ENCODE measurements at places on chromosomes 2 and 18.

DNA sequence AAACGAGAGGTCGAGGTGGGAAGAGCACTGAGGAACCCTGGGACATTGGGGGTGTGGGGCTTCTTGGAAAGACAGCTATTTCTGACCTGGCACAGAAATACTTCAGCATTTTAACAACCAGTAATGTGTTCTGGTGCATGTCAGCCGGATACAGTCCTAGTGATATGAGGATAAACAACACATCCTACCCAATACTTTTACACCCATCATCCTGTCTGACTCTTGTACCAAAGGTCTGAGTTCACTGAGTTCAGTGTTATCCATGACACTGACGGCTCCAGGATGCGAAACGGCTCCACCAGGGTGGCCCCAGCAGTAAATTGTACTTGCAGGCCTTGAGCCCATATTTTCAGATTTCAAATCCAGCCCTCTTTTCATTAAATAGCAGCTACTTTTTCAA is 65.9 kb upstream of the SH3BP4 start:
- H3K4me1 ChIP-seq, result peaks cover 16% of the 10 kb centered on the region
- no peak overlapping the region for H3K27ac ChIP-seq
- H3K36me3 ChIP-seq, result no peaks in the 10 kb centered on the region
- DNase-seq, result no peak

DNA sequence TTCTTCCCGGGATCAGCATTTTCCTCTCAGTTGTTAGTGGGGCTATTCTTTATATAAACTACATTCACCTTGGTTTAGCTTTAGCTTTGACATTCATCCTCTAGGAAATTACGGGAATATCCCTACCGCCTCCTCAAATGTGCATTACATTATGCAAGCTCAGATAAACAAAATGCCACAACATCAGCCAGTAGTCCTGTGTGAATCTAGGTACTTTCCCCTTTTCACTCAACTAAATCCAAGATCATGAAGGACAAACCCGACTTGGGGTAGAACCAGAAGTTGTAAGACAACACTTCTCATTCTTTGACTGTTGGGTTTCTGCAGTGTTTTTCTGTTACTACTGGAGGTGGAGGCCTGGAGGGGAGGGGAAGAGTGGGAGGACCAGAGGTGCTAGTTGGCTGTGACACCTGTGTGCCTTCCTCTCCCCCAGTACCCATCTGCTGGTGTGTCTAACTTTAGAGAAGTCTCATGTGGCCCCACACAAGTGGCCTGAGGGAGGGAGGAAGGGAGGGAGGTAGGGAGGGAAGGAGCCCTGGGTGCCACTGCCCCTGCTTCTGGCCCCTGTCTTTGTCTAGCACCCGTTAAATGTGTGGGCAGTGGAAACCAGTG is 84.8 kb upstream of the BCL2L11 start:
- no peak overlapping the region for H3K4me3 ChIP-seq
- no peak overlapping the region for H3K27ac ChIP-seq
- H3K4me1 ChIP-seq, result no peaks in the 10 kb centered on the region
- no peaks in the 10 kb centered on the region for H3K36me3 ChIP-seq

DNA sequence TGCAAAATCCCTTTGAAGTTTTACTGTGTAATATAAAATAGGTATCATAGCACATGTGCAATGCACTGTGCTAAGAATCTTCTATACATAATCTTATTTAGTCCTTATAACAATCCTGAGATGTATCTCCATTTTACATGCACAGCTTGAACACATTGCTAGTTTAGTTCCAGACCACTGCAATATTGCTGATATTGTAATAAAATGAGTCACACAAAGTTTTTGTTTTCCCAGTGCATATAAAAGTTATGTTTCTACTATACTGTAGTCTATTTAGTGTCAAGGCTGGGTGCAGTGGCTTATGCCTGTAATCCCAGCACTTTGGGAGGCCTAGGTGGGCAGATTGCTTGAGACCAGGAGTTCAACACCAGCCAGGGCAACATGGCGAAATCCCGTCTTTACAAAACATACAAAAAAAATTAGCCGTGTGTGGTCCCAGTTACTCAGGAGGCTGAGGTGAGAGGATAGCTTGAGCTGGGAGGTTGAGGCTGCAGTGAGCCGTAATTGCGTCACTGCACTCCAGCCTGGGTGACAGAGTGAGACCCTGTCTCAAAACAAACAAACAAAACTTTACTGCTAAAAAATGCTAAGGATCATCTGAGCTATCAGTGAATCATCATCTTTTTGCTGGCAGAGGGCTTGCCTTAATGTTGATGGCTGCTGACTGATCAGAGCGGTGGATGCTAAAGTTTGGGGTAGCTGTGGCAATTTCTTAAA is 1.7 kb upstream of the USP14 start:
- H3K27ac ChIP-seq, result no peak overlapping the region
- H3K36me3 ChIP-seq, result no peaks in the 10 kb centered on the region
- peaks cover 23% of the 10 kb centered on the region for H3K4me1 ChIP-seq
- no peak for DNase-seq
- H3K4me3 ChIP-seq, result no peak overlapping the region
- H3K27me3 ChIP-seq, result no peaks in the 10 kb centered on the region

DNA sequence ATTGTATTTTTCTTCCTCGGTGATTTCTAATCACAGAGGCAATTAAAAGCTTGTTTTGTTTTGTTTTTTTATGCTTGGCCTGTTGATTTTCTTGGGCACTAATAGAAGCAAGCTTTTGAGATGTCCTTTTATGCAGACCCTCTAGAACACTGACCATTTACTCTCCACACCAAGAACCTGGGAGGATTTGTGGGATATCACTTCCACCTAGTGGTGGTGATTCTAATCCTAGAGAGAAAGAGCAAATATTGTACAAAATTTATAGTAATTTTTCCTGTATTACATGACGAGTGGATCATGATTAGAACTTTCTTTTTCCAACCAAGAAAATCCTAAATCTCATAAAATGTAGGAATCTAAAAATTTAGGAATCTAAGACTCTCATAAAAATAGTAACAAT is 23.4 kb downstream of the NEMP2 start:
- no peak overlapping the region for H3K27ac ChIP-seq
- H3K36me3 ChIP-seq, result no peaks in the 10 kb centered on the region
- no peak for DNase-seq
- no peaks in the 10 kb centered on the region for H3K27me3 ChIP-seq
- H3K4me3 ChIP-seq, result no peak overlapping the region

GRCh38 chr2:205970348-205970747 is 115.6 kb downstream of the INO80D start:
- H3K27me3 ChIP-seq, result no peaks in the 10 kb centered on the region
- no peak for DNase-seq
- H3K4me1 ChIP-seq, result peaks cover 5% of the 10 kb centered on the region
- H3K36me3 ChIP-seq, result no peaks in the 10 kb centered on the region
- no peak overlapping the region for H3K27ac ChIP-seq
- no peak overlapping the region for H3K4me3 ChIP-seq

Measured in stomach (tissue), 19 donors.